Central memory CD4-positive, alpha-beta T cell (primary cell): ENCODE measurements at places on chromosomes 3 and 15.

DNA sequence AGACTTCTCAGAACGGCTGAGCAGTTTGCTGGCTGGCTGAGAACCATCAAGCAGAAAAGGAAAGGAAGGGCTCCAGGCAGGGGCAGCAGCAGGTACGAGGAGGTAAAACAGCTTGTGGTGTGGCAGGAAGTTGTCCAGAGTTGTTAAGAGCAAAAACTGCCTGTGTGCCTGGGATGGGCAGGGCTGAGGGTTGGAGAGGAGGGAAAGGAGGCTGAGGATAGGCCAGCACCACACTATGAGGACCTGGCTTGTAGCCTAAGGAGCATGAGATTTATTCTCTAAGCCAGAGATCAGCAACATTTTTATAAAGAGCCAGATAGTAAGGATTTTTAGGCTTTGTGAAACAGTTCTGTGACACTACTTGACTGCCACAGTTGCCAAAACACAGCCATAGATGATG, 8.0 kb downstream of the IGSF10 start:
- no peak for DNase-seq

DNA sequence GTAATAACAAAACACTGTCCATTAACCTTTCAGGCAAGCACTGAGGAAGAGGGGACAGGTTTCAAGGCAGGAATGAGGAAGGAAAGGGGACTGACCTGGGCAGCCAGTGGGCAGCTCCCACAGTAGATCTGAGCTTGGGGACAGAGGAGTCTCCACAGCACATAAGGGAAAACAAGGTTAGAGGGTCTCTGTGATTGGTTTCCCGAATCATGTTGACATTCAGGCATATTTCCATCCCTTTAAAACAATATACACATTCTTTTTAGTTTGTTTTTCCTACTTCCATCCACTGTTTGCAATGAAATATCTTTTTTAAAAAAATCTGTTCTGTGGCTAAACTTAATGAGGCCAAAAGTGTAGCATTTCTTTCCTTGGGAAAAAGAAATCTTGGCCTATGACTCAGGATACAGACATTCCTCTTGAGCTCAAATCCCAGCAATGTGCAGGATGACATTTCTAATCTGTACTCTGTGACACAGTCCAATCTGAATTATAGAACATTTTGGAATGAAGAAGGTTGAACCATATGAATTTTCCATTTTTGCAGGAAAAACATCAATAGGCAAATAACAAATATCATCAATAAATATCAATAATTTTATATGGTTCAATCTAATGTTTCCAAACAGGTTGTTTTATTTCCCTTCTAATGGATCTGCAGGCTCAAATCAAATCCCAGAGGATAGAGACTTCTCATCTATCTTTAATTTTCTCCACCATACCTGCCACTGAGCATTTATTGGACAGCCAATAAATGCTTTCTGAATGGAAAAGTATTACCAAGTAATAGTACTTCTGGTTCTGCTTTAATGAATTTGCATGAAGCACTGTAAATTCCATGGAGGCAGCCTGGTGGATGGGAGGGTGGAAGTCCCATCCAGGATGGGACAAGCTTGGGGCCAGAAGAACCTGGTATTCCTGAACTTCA, 54.1 kb downstream of the ITGB5 start:
- no peak for DNase-seq

DNA sequence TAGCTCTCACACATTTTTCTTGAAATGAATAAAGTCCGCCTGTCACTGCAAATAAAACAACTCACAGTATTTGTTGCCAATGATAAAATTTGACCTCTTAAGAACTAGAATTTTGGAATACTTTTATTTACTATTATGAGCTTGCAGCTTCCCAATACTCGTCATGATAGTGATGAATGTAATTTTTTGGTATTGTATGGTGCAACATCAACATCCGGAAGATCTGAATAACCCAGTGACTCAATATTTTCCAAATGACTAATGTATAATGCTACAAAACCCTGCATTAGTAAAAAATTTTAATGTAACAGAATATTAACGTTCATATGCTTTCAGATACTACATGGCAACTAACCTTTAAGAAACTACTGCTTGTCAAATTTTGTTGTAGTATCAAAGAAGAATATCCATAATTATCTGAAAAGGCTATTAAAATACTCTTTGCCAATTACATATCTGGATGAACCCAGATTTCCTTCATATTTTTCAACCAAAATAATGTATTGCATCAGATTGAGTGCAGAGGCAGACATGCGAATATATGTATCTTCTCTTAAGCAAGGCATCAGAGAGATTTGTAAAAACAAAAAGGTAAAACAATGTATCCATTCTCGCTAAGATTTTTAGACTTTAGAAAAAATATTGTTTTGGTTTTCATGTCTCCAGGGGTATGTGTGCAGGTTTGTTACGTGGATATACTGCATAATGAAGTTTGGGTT, 95.3 kb downstream of the IGF2BP2 start:
- no peak for DNase-seq

DNA sequence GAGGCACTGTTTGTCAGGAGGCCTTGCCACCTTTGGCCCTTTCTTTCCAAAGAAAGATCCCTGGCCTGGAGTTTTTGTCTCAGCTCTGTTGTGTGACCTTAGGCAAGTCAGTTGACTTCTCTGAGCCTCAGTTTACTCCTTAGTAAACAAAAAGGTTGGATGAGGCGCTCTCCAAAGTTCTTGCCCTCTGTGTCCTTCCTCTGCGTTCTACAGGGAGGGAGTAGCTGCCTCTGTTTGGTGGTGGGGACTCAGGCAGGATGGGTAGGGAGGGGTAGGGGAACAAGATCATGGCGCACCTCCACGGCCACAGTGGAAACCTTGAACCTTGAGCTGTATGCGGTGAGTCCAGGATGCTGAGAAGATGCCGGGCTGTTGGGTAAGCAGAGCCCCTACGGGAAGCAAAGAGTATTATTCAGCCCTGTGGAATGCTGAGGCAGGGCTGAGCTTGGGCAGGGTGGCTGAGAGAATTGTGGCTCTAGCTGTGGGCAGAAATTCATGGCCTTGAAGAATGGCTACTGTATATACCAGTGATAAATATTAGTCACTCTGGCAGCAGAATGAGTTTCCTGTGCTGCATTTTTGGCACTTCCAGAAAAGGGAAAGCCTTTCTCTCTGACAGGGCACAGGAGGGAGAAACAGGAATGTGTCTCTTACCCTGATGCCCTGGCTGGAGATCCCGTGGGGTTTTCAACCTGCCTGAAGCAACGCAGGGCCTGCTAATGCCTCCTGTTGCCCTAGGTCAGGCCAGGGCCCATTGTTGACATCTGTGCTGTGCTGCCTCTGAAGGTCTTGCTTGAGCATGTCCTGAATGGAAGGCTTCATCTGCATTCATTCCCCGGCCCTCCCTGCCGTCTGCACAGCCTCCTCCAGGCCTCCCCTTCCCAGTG, 39.9 kb downstream of the SMAD3 start:
- no peak for DNase-seq

DNA sequence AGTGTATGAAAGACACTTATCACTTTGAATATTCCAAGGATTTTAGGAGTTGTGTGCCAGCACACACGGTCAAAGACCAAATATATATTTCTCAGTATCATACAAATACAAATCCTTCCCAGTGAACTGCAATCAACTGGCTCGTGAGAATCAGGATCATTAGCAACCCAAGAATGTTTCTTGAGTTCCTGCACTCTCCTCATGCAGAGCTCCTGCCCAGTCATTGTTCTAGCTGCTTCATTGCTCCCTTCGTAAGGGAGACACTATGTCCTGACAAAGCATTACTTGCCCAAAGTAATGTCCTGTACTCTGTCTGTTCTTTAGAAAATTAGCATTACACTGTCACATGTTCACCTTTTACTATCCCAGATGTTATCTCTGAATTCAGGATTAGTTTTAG, 92.0 kb upstream of the SLC4A7 start:
- DNase-seq = no peak

- DNase-seq = no peak
Observed at GRCh38 chr15:27064080-27064479, 93.1 kb downstream of the GABRG3 start.

- DNase-seq = no peak
Observed at GRCh38 chr15:100889385-100890050, 9.9 kb downstream of the ALDH1A3 start.

DNA sequence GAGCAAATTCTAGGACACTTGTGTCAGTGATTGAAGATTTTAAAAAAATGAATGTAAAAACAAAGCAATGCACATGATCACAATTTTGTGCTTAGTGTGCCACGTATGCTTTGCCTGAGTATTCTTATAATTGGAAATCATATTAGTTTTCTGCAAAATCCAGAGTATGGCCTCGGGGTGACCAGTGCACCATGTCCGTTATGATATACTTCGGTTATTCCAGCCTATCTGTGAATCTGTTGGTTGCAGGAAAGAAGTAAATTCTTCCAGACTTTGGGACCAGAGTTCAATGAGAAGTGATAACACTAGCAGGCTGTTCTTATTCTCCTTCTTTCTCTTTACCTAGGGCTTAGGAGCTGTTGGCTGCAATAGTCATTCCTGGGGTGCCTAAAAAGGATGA, 152.0 kb upstream of the TMC3 start:
- DNase-seq = no peak

- DNase-seq = no peak
Observed at GRCh38 chr3:32709346-32709745, 24.4 kb downstream of the CNOT10 start.

DNA sequence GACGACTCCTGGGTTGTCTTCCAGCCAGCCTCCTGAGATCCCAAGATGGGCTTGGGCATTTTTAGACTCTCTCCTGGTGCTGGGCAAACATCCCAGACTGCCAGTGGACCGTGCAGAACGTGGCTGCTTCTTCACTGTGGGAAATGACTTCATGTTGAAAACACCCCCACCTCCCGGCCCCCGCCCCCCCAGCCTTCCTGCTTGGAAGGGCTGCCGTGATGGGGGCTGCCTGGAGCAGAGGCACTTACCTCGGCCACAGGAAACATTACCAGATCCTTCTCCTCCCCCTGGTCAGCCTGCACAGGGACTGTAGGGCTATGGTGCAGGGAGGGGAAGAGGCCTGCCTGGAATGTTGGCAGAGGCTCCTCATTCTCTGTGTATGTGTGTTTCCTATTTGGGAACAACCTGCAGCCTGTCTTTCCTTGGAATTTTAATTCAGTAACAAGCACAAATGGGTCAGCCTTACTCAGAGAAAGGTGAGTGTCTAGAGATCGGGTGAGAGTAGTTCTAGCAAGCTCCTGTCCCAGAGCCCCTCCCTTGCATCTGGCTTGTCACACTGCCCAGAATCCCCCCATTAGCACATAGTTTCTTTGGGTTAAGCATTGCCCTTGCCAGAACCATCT, 90.8 kb downstream of the ANP32A start:
- DNase-seq = no peak

- no peak for DNase-seq
Observed at GRCh38 chr3:74839566-74839965, 225.1 kb upstream of the CNTN3 start.

DNA sequence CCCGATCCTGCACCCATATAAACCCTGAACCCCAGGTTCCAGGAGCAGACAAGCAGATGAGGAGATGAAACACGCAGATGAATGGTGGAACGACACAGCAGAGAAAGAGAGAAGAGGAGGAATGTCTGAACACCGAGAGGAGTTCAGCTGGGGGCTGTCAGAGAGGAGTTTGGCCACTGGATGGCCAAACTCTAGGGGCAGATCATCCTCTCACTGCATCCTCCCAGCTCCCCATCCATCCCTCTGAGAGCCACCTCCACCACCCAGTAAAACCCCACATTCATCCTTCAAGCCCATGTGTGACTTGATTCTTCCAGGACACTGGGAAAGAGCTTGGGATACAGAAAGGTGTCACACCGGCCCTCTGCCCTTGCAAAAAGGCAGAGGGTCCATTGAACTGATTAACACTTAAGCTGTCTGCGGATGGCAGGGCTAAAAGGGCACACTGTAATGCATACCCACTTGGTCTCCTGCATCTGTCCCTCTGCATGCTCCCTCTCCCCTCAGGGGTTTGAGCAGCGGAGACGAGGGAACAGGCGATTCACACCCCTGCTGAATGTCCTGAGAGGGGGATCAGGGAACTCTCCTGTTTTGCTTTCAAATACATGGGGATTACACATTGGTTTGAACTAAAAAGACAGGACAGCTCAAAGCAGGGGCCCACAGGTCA, 53.8 kb downstream of the TMED3 start:
- no peak for DNase-seq

- no peak for DNase-seq
Observed at GRCh38 chr3:146125951-146126350, 35.0 kb downstream of the PLOD2 start.

- DNase-seq = no peak
Observed at GRCh38 chr3:107213044-107213669, 164.1 kb upstream of the CCDC54 start.

DNA sequence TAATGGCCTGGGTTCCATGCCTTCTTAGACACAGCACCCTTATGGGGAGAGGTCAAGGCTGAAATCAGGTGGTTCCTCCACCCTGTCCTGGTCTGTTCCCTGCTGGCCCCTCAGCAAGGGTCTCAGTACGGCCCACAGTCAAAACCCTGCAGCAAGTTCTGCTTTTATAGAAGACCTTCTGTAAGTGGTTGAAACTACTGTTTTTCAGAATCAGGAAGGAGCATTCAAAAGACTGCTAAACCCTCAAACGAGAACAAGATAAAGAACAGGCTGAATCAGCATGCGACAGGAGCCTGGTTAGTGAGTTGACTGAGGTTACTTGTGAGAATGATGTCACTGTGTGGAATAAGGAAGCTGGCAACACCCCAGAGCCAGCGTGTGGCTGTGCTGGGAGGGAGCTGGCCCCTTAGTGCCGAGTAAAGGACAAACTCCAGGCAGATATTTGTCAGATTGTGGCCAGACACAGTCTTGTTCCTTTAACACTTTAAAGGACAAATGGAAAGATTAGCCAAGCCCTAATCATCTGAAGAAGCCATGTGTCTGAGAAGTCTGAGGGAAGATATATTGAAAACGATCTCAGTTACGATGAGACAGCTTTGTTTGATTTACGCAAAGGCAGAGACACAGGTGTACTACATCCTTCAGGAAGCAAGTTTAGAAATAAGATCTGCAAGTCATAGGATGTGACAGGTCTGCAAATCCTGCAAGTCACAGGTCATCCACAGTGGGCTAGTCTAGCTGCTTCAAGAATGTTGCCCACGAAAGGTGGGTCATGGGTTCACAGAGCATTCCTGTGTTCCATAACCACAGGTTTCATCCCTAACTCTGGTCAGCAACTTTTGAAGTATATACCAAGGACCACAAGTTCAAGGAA, 54.0 kb downstream of the B3GNT5 start:
- no peak for DNase-seq

GRCh38 chr3:172848910-172849309, 98.4 kb downstream of the ECT2 start:
- DNase-seq = no peak

DNA sequence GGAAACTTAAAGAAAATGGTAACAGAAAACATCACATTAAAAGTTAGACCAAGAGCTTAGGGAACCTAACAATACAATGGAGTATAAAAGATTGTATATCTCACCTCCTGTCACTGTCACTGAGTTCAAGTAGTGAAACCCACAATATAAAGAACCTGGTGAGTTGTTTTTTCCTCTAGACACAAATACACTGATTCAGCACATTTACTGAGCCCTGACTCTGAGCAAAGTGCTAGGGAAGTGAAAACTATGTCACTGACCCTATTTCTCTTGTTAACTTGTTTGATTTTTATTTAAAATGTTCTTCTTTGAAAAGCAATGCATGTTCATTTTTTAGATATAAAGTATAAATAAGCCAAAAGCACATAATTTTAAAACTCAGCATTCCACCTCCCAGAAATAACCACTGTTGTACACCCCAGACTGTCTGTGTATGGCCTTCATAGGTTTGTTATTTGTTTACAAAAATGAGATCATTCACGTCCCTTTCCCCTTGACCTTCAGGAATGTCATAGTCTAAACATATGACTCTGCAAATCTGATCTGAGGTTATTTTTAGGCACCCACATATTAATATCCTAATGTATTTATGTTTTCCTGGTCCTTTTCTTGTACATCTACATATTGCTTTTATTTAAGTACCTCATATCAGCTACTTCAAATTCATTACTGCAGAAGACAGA, 69.2 kb upstream of the CSTA start:
- no peak for DNase-seq
